ENCODE measurements at places on chromosomes 1 and 21. TPM values are rescaled to one million over a fixed set of nuclear protein-coding genes. Genes with fewer than 3 reads are reported as not detected.

DNA sequence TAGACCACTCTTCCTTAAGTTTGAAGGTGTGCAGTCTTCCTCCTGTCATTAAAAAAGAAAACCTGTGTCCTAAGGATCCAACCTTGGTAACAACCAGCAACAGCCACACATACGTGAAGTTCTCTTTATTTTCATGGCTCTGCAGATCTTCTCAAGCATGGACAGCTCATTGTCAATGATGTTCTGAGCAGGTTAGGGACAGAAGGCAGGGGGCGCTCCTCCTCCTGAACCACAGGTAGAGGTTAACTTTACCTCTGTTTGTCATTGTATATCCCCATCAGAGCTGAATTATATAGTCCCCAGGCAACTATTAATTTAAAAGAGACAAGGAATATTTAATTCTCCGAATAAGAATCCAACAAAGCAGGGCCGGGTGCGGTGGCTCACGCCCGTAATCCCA, 52.5 kb upstream of the CR2 start:
- no peak for DNase-seq
- no peak overlapping the region for H3K4me3 ChIP-seq
- H3K27me3 ChIP-seq, result no peaks in the 10 kb centered on the region

DNA sequence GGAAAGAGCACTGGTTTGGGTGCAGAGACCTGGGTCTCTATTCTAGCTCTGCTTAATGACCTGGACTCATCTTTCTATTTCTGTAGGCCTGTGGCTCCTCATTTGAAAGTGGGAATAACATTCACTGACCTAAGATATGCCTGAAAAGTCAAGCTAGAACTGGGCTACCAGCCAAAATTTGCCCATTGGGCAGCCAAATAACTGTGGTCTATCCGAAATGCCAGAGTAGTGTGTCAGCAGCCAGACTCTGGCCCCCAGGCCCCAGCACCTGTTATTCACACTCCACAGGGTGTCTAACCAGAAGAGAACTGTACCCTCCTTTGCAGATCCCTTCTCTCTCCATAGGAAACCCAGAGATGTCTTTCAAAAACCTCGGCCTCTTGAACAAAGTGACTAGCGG, 12.6 kb downstream of the DAB1 start:
- no peaks in the 10 kb centered on the region for H3K36me3 ChIP-seq
- H3K27ac ChIP-seq, result no peak overlapping the region
- no peak overlapping the region for H3K4me3 ChIP-seq

GRCh38 chr1:83787246-83787998, 211.5 kb downstream of the TTLL7 start:
- H3K4me3 ChIP-seq, result no peak overlapping the region
- peaks cover 7% of the 10 kb centered on the region for H3K4me1 ChIP-seq
- no peaks in the 10 kb centered on the region for H3K36me3 ChIP-seq
- no peaks in the 10 kb centered on the region for H3K27me3 ChIP-seq
- no peak overlapping the region for H3K27ac ChIP-seq

DNA sequence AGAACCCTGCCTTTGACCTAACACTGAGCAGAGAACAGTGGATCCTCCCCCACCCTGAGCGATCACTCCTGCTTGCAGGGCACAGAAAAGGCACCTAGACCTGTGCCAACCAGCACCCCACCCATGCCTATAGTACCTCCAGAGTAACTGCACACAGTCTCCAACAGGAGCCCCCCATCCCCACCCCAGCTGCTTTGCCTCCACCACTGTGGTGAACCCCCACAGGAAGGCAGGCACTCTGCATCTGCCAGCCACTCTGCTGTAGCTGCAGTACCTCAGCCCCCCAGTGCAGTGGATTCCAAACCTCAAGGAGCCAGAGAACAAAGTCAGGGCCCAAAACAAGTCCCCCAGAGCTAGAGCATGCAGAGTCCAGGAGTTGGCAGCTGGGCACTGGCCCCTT, 10.7 kb downstream of the SPATC1L start:
- no peaks in the 10 kb centered on the region for H3K4me1 ChIP-seq
- no peak for DNase-seq
- no peak overlapping the region for H3K4me3 ChIP-seq
- no peaks in the 10 kb centered on the region for H3K36me3 ChIP-seq
- H3K27ac ChIP-seq, result no peak overlapping the region
- H3K27me3 ChIP-seq, result no peaks in the 10 kb centered on the region

HPCAL4 gene
- 0.13 TPM for total RNA-seq

THEM5 gene
- total RNA-seq, result not detected

All from neural progenitor cell (in vitro differentiated cells).